ENCODE measurements at places on chromosomes 16 and 17.

- no peak for DNase-seq
Observed at GRCh38 chr17:75084039-75084660, 3.6 kb upstream of the SLC16A5 start.

DNA sequence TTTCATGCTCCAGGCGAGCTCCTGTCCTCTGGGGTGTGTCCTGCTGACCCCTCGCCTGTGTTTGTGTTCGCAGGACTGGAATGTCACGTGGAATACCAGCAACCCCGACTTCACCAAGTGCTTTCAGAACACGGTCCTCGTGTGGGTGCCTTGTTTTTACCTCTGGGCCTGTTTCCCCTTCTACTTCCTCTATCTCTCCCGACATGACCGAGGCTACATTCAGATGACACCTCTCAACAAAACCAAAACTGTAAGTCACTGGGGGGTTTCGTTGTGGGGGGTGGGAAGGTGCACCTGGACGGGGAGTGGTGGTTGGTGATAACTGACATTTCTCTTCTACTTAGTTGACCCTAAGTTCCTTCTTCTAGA is 58.3 kb downstream of the ABCC1 start:
- DNase-seq, result no peak

DNA sequence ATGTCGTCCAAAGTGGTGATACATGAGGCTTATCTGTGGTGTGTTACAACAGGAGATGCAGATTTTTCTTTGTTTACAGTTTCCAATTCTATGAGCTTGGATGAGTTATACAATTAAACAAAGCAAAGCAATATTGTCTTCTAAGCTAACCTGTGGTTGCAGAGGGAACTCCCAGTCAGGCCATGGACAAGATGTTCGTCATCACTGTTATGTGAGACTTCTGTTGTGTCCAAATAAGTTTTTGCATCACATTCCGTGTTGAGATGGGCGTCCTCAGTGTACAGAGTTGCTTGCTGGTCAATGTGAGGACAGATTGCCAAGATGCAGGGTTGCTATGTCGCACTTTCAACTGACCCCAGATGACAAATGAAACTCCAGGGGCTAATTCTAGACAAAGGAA is 189.3 kb downstream of the IRF8 start:
- no peak for DNase-seq

- DNase-seq, result no peak
Observed at GRCh38 chr17:28573966-28574480, 2.7 kb downstream of the ALDOC start.

- no peak for DNase-seq
Observed at GRCh38 chr17:4479340-4479981, 19.2 kb upstream of the SPNS2 start.

- DNase-seq, result no peak
Observed at GRCh38 chr16:84914273-84914672, 94.5 kb downstream of the CRISPLD2 start.

GRCh38 chr16:88697831-88698615 is 8.2 kb downstream of the RNF166 start:
- no peak for DNase-seq

GRCh38 chr17:73283841-73284282 is 22.2 kb upstream of the CPSF4L start:
- DNase-seq, result no peak

- no peak for DNase-seq
Observed at GRCh38 chr16:54503856-54504219, 217.3 kb upstream of the IRX3 start.

DNA sequence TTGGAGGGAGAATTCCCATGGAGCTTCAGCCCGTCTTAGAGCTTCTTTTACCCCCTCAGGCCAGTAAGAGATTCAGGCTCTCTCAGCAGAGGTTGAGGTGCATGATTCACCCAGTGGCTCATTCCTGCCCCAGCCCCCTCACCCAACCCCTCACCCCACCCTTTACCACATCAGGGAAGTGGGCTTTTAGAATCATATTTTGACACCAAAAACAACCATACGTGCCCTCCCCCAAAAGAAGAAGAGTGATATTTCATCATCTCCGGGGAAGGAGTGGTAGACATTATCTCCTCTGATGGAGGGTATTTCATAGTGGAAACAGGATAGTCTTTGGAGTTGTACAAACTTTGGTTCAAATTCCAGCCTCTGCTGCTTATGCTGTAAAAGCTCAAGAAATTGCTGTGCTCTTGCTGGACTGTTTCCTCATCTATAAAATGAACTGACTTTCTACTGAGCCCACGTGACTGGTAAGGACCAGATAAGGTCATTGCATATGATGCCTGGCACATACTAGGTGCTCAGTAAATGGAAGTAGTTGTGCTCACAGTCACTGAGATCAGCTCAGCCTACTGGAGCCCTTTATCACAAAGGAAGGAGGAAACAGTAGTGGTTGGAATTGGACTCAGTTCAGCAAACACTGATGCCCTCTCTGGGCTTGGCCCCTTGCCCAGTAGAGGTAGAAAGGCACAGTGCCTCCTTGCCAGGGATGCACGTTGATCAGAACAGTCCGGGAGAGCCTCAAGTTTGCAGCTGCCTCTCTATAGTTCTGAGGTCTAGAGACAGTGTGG is 18.3 kb upstream of the CCL5 start:
- DNase-seq, result peak; percentile 52

DNA sequence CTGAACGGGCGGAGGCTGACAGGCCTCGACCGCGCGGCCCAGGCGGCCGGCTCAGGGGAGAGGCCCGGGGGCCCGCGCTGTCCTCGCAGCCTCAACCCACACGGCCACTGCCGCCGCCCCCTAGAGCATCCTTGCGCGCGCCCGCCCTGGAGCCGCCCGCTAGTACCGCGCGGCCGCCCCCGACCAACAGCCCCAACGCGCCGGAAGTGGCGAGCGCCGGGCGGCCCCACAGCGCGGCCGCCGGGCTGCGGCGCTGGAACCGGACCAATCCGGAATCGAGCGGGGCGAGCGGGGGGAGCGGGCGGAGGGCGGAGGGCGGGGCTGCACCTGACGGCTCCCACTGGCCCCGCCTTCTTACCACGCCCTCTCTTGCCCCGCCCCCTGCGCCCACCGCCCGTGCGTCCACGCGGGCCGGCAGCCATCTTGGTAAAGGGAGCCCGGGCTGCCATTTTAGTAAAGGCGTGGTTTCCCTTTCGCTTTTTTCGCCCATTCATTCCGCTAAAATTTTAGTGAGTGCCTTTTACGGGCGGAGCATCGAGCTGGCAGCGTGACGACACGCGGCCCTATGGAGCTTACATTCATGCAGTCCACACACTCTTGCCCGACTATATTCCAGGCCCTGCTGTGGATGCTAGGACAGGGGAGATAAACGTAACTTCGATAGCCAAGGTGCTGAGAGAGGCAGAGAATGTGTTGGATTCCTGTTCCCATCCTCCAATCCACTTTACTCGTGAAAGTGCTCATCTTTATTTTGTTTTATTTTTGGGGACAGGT is at the start of gene XPO6:
Gene XPO6 (minus strand): TSS at position 208 of the 774 bp plus-strand sequence. CDS start 597 bp downstream, outside the sequence.
- peak; percentile 97 for DNase-seq

GRCh38 chr17:61928101-61928436 is 287 bp upstream of the INTS2 start:
- DNase-seq, result no peak

GRCh38 chr17:35743626-35744328 is 9.3 kb downstream of the GAS2L2 start:
- no peak for DNase-seq

DNA sequence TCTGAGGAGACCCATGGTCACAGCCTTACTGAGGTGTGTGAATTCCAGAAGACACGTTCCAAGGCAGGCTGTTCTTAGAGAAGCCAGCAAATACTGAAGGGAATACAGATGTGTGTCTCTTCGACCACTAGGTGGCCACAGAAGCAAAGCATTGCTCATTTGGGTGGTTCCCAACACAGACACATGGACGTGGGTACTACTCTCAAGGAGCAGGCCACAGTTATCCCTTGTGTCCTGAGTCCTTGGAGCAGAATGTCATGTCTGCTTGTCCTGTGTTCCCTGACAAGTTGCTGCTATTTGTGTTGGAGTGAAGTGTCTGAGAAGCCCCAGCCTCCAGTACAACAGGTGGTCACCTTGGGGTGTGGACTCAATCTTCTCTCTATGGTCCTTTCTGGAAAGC is 30.3 kb downstream of the HMOX2 start:
- DNase-seq, result peak; percentile 81

- no peak for DNase-seq
Observed at GRCh38 chr16:75296606-75297005, 45.2 kb upstream of the BCAR1 start.

DNA sequence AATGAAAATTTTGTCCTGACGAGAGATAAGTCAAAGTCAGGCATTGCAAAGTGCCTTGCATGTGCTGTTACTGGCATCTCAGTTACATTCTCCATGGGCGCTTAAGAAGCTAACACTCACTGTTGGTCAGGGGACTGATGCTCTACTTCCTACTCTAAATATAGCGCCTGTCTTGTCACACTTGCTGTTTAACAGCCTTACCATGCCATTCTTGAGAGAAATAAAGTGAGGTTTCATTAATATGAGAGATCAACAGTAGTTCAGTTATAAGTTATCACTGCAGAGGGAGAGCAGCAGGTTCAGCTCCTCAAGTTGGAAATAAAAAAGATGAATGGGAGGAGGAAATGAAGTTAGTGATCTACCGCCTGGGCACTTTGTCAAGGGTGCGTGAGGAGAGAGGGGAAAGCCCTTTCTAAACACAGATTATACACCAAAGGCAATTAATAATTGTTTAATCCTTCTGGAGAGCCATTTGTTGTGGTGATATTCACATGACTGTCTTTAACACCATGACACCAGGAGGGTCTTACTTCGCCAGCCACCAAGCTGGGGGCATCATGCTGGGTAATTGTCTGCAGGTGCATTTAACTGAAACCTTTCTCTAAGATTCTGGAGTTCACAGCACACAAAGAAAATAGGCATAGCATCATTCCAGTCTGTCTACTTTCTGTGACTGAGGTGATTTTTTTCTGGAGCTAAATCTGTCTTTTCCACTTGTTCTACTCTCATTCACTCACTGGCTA is 568.7 kb upstream of the HSBP1 start:
- no peak for DNase-seq

DNA sequence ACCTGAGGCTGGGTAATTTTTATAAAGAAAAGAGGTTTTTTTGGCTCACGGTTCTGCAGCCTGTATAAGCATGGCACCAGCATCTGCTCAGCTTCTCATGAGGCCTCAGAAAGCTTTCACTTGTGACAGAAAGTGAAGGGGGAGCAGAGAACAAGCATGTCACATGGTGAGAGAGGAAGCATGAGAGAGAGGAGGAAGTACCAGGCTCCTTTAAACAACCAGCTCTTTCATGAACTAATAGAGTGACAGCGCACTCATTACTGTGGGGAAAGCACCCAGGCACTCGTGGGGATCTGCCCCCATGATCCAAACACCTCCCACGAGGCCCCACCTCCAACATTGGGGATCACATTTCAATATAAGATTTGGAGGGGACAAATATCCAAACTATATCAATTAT is 86.8 kb downstream of the USP32 start:
- DNase-seq, result peak; percentile 33

DNA sequence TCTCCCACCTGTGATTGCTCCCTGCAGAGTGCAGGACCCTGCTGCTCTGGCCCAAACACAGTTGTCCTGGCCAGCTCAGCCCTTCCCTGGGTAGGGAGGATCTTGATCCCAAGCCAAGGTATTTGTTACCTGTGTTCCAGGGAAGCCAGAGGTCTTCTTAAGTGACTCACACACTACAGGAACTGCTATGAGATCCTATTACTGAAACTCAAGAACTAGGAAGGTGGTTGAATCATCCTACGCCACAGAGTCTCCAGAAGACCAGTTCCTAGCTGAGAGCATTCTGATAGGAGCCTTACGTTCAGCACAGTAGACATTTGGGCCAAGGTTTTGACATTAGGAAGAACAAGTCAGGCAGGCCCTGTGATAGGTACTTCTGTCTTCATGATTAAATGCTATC is 12.0 kb downstream of the CHST6 start:
- no peak for DNase-seq

DNA sequence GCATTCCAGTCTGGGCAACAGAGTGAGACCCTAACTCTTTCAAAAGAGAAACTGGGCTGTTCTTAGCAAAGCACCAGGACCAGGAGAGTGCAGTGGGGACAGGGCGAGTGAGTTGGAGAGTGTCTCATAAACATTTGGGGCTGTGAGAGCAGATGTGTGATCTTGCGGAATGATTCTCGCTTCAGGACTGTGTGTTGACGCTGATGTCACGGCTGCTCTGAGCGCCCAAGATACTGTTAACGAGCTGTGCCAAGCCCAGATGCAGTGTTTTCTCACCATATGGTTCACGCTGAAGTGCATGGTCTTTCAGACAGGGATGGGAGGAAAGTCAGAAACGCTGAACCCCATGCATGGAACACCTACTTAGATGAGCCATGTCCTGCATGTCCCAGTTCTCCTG is 438.2 kb downstream of the HS3ST4 start:
- no peak for DNase-seq

GRCh38 chr16:81624760-81625543 is 154.1 kb upstream of the PLCG2 start:
- DNase-seq, result no peak

DNA sequence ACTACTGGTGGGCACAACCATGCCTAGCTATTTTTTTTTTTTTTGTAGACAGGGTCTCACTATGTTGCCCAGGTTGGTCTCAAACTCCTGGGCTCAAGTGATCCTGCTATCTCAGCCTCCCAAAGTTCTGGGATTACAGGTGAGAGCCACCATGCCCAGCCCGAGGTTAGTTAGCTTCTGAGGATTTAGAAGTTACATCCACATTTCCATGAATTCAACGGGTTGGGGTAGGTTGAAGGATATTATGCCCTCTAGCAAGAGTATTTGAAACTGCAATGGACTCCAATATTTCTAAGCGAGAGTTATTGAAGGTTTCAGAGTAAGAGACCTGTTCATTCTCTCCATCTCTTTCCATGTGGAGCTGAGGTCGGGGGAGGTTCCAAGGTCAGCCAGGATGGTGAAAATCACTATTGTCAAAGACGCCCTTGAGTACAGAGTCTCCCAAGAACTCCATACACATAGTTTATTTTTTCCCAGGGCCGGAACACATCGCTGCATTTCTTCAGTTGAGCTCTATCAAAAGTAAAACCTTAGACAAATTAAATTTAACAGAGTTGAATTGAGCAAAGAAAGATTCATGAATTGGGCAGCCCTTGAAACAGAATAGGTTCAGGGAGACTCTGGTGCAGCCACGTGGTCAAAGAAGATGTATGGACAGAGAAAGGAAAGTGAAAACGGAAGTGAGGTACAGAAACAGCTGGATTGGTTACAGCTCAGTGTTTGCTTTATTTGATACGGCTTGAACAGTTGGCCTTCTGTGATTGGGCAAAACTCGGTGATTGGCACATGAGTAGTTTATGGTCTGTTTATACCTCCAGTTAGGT is 19.0 kb upstream of the ITPRIPL2 start:
- peak; percentile 16 for DNase-seq
